Activated naive CD8-positive, alpha-beta T cell treated with anti-CD3 and anti-CD28 coated beads, Interleukin-2, amount 10 ng/mL, durations not matched to agents 7 days and 5 days (primary cell): ENCODE measurements at places on chromosomes 6 and 20. TPM values are rescaled to one million over a fixed set of nuclear protein-coding genes. Genes with fewer than 3 reads are reported as not detected.

The PCED1A gene
- total RNA-seq: 43.3 TPM

The OPN5 gene
- not detected for total RNA-seq

The SLC35F1 gene
- total RNA-seq: not detected

The PDYN gene
- not detected for total RNA-seq

The TFAP2C gene
- not detected for total RNA-seq

The HS3ST5 gene
- not detected for total RNA-seq

The WFDC5 gene
- total RNA-seq: not detected

The LHFPL5 gene
- not detected for total RNA-seq

The TASP1 gene
- 10.7 TPM for total RNA-seq

The MLIP gene
- not detected for total RNA-seq

The OR2B6 gene
- total RNA-seq: not detected

The RAB23 gene
- 1.9 TPM for total RNA-seq

The HLA-DPA1 gene
- 39.8 TPM for total RNA-seq

The SLC22A3 gene
- not detected for total RNA-seq

The TUBB1 gene
- total RNA-seq: not detected

The SERINC1 gene
- total RNA-seq: 83.5 TPM

The MBOAT1 gene
- total RNA-seq: 14.8 TPM

The PGC gene
- total RNA-seq: not detected

The RIMS1 gene
- not detected for total RNA-seq

The GMEB2 gene
- 20.5 TPM for total RNA-seq

The SPATA2 gene
- 8.9 TPM for total RNA-seq

The CASP8AP2 gene
- 49.1 TPM for total RNA-seq

The PRPH2 gene
- total RNA-seq: 0.09 TPM
